ENCODE measurements at places on chromosomes 6 and 20.

DNA sequence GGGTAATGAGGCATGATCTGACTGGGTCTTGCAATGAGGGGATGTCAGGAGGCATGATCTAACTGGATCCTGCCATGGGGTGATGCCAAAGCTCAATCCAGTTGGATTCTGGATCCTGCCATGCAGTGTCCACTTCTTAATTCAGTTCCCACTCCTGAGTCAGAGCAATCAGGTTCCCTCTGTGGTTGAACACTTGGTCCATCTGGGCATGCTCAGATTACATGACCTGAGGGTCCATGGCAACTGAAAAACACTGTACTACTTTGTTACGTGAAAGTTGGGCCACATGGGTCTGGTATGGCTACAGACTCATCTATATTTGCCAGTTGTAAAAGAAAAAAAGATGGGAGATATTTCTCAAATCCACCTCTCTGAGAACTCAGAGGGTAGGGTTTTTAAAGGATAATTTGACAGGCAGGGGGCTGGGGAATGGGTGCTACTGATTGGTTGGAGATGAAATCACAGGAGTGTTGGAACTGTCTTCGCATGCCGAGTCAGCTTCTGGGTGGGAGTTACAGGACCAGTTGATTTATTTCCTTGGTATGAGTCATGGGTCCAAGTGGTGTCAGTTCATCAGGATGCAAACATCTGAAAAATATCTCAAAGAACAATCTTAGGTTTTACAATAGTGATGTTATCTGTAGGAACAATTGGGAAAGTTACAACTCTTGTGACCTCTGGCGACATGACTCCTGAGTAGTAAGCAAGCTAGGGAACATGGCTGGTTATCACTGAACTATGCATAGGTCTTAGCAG, 21.6 kb downstream of the C6orf163 start:
- no peak for DNase-seq

- no peak for DNase-seq
These were observed 142.9 kb downstream of the MYB start for GRCh38 chr6:135323979-135324378.

GRCh38 chr6:30787954-30788353, 43.6 kb upstream of the IER3 start:
- no peak for DNase-seq

- DNase-seq = no peak
These were observed 637.8 kb upstream of the EYS start for GRCh38 chr6:66344796-66345195.

GRCh38 chr6:42269553-42269952, 51.9 kb upstream of the MRPS10 start:
- DNase-seq = no peak
